ENCODE measurements at places on chromosomes 4 and X.

- no peak for DNase-seq
Measured at GRCh38 chrX:2485789-2486345, 14.9 kb downstream of the DHRSX start.

- DNase-seq, result no peak
Measured at GRCh38 chr4:151729731-151730559, 30.9 kb downstream of the GATB start.

- DNase-seq, result no peak
Measured at GRCh38 chrX:100829730-100830129, 9.5 kb downstream of the CSTF2 start.

DNA sequence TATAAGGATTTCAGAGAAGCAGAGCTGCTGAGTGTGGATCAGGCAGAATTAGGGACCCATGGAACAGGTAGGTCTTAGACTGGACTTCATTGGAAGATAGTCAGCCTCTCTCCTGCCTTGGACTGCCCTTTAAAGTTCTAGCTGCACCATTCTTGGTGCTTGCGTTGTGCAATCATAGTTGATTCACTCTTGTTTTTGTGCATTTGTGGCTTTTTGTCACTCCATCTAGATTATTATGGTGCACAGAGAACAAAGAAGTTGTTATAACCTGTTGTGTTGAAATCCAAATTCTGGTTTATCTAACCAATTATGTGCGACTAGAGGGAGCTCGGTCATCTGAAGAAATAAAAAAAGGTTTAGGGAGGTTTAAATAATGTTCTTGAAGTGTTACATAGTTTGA is 59.3 kb downstream of the JADE1 start:
- DNase-seq, result no peak

- DNase-seq, result no peak
Measured at GRCh38 chr4:52370576-52370975, 288.5 kb downstream of the USP46 start.

DNA sequence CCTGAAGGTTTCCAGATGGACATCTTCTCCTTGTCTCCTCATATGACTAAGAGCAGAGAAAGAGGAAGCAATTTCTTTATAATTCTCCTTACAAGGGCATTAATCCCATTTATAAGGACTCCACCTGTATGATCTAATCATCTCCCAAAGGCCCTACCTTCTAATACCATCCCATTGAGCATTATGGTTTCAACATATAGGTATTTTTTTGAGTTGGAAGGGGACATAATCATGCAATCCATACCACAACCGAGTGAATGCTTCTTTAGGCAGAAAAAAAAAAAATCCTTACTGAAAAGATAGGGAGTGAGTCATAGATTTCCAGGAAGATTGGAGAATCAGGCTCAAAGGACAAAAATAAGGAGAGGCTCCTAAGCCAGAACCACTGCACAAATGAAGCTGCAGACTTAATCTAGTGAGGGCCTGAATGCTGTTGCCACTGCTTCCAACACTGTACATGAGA is 312.5 kb upstream of the HS3ST1 start:
- DNase-seq, result no peak

DNA sequence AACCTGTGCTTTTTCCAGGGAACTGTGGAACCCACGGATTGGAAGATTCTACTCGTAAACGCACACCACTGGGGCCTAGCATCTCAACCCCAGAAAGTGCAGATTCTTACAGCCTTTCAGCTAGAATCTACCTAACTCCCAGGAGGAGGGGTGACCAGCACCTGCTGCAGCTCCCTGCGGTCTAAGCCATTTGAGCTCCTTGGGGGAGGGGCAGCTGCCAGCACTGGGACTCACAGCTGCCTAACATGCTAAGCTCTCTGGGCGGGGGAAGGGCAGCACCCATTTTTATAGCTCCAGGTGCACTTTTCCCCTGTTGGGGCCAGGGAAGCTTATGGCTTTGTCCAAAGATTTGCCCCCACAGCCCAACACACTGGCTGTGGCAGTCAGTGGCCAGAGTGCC is 595.7 kb upstream of the EPHA5 start:
- no peak for DNase-seq

GRCh38 chrX:69539437-69539836 is 35.3 kb downstream of the NALF2 start:
- no peak for DNase-seq

DNA sequence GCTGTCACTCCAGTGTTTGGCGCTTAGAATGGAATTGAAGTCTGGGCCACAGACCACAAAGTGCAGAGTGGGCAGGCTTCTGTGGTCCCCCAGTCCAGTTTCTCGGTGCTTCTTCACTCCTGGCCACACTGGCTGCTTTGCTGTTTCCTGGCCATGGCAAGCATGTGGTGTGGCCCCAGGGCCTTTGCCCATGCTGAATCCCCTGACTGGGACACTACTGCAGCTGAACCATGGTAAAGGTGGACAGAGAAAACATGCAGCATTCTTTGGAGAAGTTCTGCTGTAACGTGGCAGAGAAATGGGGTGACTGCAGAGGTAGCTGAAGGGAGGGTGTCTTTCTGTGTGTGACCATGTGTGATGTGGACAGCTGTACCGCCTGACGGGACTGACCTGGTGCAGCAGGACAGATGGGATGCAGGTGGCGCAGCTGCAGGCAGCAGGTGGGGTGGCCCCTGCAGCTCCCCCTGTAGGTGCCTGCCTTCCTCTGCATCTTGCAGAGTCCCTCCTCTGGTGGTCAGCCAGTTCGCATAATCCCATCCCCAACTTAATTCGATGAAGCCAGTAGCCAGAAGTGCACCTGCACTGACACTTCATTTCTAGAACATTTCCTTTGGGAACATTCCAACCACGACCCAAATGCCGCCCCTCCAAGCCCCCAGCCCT is 13.2 kb upstream of the S100P start:
- DNase-seq, result no peak

DNA sequence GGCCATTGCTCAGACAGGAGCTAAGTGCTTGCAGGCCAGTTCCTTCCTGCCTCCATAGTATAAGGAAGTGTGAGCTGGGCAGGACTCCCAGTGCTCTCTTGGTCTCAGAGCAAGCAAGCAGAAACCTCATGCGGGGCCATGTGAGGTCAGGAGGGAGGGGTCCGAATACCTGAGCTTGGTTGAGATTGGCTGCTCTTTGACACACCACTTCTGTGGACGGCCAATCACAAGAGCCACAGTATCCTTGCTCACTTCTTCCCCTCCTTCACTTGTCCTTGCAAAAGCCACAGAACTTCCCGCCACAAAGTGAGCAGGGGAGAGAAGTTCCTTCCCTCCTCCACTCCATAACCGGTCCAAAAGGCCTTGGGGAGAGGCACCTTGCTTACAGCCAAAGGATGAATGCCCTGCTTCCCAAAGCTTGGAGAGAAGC is 56.7 kb downstream of the PRPS1 start:
- no peak for DNase-seq

GRCh38 chr4:112552668-112553067 is 36.7 kb upstream of the NEUROG2 start:
- DNase-seq, result no peak

DNA sequence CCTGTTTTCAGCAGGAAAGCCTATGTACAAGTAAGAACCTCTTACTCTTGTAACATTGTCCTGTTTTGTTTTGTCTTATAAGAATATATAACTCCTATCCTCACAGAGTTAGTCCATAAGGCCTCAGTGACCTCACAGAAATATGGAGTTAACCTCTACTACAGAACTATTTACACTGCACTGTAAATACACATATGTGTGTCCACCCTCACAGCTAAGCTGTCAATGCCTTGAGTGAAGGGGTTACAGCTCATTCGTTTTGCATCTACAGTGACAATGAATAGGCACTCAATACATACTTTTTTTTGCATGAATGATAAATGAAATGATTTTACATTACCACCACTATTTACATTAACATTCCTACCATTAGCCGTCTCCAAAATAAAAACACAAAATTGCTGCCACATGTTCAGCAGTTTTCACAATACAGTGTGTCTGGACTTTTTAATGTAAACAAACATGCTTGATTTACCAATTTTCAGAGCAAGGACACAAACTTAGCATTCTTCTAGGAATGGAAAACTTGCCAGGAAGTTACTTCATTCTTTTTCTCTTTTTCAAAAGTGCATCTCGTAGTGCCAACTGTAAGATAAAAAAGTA is 9.5 kb upstream of the NAAA start:
- DNase-seq, result no peak

DNA sequence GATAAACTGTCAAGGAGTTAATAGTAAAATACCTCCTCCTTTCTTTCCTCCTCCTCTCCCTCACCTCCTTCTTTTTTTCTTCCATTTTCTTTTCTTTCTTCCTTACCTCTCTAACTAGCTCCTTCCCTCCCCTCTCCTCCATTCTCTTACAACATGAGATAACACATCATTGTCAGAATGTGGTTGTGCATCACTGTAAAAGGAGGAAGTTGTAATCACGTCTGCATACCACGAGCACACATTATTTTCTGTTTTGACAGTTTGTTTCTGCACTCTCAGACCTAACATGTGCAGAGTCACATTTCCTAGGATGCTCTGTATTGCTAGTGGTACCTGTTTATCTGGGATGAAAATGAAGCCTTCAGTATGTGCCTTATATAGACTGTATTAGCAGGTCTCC is 9.1 kb downstream of the SLIT2 start:
- DNase-seq, result no peak

DNA sequence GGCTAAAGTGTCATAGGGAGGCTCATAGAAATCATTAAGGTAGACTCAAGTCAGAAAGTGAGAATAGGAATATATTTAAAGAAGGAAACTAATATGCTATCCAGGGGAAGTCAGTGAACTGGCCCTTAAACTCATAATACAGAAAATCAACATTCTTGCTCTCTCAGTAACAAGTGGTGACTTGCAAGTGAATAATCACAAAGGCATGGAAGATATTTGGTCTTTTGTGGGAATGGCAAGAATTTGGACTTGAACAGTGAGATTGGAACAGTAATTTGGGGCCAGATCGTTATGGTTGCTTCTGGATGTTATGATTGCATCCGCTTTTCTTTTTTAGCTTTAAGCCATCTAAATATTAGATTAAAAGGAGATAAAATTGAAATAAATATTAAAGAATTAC is 103.8 kb downstream of the TBC1D19 start:
- no peak for DNase-seq

DNA sequence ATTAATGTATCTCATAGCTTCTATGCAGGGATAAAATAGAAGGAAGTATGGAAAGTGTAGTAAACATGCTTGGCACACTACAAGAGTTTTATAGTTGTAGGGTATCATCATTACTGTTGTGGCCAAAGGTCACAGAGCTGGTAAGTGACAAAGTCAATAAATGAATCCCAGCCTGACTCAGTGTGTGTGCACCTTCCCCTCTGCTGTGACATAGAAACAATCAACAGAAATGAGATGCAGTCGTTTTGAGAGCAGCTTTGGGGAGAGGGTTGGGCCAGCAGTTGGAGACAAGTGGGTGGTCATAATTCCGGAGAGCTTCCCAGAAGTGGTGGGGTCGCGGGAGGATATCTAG is 82.4 kb upstream of the RBPJ start:
- no peak for DNase-seq

Measured in stimulated activated CD4-positive, alpha-beta T cell treated with anti-CD3 and anti-CD28 coated beads, Interleukin-12 subunit alpha, Interleukin-12 subunit beta, amount 100 ng/mL, for 48 hours (primary cell).